ENCODE measurements at places on chromosomes 7 and 10. TPM values are rescaled to one million over a fixed set of nuclear protein-coding genes. Genes with fewer than 3 reads are reported as not detected.

The IFRD1 gene
- total RNA-seq: 60.1 TPM

- DNase-seq: peak; percentile 61
Observed at GRCh38 chr10:3887885-3888476, 103.0 kb upstream of the KLF6 start.

DNA sequence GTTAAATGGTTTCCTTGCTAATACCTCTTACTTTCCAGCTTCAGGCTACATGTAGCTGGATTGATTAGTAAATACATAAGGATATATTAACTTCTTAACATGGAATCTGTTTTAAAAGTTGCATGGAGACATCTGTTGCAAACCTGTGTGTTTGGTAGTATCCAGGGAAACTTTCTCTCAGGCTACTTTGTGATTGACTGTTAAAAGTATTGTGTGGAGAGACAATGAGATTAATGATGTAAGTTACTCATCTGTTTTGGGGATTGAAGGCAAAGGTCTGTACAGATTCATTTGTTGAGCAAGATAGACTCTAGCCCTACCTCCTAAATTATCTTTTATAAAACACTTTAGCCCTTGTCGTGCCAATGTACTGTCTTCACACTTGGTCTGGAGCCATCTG, 6.6 kb downstream of the CREB5 start:
- no peak for DNase-seq

DNA sequence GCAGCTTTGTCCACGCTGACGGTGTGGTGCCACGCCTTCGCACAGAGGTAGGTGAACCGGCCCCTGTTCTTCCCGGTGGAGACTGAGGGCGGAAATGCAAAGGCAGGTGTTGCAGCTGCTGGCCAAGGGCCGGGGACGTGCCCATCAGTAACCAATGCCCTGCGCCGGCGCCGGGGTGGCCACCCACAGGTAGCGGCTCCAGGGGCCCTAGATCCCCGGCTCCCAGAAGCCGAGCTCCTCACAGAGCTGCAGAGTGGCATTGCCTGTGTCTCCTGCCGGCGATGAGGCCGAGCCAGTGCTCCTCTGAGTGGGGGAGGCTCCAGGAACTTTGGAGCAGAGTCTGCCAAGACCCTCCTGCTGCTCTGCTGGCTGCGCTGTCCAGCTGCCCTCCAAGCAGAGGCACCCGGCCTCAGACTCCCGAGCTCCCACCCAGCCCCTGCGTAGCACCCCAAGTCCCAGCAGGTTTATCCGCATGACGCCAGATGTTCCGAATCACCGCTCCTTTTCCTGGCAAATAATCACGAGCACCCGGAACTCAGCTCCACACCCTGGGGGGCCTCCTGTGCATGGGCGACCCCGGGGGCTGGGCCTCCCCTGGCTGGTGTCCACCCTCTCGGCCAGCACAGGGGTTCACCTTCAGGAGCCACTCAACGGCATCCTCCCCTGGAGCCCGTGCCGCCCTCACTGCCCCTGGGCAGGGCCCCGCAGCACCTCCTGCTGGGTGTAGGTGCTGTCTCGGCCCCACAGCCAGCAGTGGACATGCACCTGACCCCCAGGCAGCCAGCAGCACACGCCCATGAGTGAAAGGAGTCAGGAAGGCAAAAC, 22.1 kb downstream of the CFAP46 start:
- DNase-seq: no peak

The ACTR3C gene
- total RNA-seq: 2.6 TPM

The LRRTM3 gene
- total RNA-seq: not detected

DNA sequence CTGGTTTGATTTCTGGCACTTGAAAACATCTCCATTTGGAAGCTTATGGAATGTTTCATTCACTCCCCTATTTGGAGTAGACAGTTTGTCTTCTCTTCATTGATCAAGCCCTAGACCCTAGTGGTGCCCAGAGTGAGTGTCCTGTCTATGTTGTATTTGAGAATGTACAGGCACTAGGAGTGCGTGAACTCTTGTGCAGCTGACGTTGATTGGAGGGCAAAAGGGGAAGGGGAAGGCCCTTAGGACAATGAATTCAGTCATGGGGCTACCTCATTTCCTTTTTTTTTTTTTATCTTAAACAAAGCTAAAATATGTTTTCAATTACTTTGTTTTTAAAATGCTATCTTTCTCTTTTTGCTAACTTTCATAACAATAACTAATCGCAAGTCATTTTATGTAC, 66.5 kb downstream of the ADD3 start:
- DNase-seq: no peak

GRCh38 chr7:115864082-115864481, 166.5 kb downstream of the TFEC start:
- DNase-seq: no peak

The TRIP6 gene
- total RNA-seq: 73.8 TPM

- no peak for DNase-seq
Observed at GRCh38 chr7:41582116-41582515, 120.8 kb downstream of the INHBA start.

GRCh38 chr7:92498557-92498956, 20.8 kb upstream of the ERVW-1 start:
- DNase-seq: no peak

DNA sequence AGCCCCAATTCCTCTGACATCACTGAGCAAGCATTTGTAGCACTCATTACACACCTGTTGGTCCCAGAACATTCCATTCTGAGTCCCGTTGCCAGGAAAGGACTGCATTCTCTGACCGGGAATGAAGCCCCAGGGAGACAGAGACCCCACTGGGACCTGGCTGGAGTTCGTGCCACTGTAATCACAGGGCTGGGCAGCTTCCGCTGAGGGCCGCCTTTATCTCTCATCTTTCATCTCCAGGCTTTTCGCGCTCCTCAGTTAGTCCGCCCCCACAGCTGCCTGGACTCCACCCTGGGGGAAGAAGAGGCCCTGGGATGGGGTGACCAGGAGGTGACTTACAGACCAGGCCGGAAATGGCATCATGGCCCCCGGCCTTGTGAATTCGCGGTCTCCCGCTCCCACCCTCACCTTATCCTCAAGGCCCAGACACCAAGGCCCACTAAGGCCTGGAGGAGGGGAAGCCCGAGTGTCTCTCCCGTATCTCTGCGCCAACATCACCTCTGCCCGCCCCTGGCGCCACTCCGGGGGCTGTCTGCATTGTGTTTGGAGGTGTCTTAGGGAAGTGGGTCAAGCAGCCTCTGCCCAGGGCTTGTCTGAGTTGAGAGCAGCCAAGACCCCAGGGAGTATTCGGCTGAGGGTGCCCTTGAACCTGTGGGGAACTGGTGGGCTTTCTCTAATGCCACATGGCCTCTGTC, 75.4 kb downstream of the PROSER2 start:
- DNase-seq: no peak

GRCh38 chr10:128322950-128323349, 196.7 kb upstream of the MKI67 start:
- DNase-seq: no peak

- no peak for DNase-seq
Observed at GRCh38 chr10:102421507-102421756, 796 bp downstream of the FBXL15 start.

- DNase-seq: no peak
Observed at GRCh38 chr7:113008755-113009154, 77.9 kb downstream of the GPR85 start.

The CYP3A5 gene
- not detected for total RNA-seq

The ARHGEF35 gene
- total RNA-seq: 4.6 TPM

DNA sequence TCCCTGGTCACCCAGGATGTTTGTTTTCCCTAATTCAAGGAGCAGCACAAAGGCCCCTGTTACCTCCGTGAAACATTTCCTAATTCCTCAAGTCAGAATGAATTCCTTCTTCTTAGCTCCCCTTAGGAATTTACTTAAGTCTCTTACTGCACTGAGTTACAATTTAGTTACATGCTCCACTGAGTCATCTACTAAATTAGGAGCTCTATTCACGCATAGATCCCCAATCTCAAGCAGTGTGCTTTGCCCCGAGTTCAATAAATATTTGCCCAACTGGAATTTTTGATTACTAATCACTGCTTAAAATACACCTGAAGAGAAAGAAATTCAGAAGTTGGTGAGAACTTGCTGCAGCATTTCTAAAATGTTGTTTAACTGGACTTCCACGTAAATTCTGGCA, 329.4 kb upstream of the MYO3A start:
- no peak for DNase-seq

The CHRM2 gene
- total RNA-seq: 5.6 TPM

GRCh38 chr10:132979491-132980425, 37.4 kb upstream of the CFAP46 start:
- DNase-seq: no peak

- peak; percentile 88 for DNase-seq
Observed at GRCh38 chr7:48089046-48090003, at the start of gene UPP1. UPP1 (plus strand) TSS chr7:48089265; CDS start chr7:48094784, 5,519 bp downstream.

GRCh38 chr10:33214174-33214573, 120.3 kb downstream of the NRP1 start:
- no peak for DNase-seq

DNA sequence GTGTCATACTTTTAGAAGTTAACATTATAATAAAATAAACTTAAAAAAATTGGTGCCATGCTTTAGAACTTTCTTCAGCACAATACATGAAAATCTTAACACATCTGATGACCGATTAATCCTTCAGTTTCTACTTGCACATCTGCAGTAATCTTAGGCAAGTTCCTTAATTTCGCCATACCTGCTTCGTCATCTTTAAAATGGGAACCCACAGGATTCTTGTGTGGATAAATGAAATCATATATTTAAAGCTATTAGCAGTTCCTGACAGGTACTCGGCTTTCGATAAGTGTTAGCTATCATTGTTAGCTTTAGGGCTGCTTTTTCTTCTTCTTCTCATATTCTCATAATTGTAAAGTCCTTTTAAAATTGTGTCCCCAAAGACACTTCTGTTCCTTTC, 907 bp upstream of the VPS50 start:
- DNase-seq: no peak

The THNSL1 gene
- total RNA-seq: 4.7 TPM

The SRRM3 gene
- 5.0 TPM for total RNA-seq

DNA sequence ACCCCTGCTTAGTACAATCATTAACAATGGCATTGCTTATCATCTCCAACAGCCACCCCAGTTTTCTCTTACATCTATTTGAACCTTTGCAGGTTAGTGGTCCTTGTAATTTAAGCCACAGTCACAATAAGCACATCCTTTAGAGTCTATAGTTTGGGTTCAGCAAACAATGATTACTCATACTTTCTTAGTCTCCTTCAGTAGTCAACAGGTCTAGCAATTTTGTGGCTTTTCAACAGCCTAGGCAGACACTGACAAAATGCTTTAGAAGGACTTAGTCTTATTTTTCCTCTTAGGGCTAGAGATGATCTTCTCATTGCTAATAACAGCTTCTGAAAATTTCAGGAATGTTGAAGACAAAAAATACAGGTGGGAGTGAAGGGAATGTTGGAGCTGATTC, 32.3 kb upstream of the FAM204A start:
- no peak for DNase-seq

The PTF1A gene
- 0.90 TPM for total RNA-seq

GRCh38 chr7:24609570-24609969, 36.3 kb downstream of the PALS2 start:
- no peak for DNase-seq

- no peak for DNase-seq
Observed at GRCh38 chr7:100895701-100895955, at the start of gene ACHE. ACHE (minus strand) TSS chr7:100895888; CDS start chr7:100894232, 1,656 bp downstream.

Measured in uterus (tissue), 4 donors.